Cerebellar cortex (tissue), 1 donor: ENCODE measurements at places on chromosomes 11 and 22.

GRCh38 chr11:93080146-93080759 lies 110.8 kb downstream of the MTNR1B start:
- no peak for DNase-seq

- no peak for DNase-seq
Observed at GRCh38 chr22:25908212-25908611, 166.2 kb downstream of the MYO18B start.

GRCh38 chr22:17672417-17672991 lies 33.9 kb downstream of the BCL2L13 start:
- DNase-seq: peak; percentile 97

- DNase-seq: no peak
Observed at GRCh38 chr11:85746670-85747069, 60.7 kb upstream of the CCDC89 start.

DNA sequence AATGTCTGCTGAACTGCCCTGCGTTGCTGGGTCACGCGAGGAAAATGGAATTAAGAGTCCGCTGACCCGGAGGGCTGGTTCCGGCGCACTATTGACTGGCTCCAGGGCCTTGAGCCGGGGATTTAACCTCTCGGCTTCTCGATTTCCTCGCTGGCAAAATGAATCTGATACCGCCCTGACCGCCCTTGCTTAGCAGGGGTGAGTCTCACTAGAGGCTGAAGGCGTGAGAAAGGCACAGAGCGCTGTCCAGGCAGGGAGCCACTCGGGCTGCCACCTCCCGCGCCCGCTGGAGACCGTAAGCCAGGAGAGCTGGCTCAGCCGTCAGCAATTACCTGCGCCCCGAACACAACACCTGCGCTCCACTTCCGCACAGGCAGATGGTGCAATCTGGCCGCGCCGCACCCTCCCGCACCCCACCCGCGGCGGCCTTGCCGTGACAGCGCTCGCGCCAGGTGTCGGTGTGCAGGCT lies 65.6 kb downstream of the BUD13 start:
- DNase-seq: peak; percentile 71

GRCh38 chr11:12724301-12725054 lies 50.3 kb downstream of the TEAD1 start:
- DNase-seq: no peak

DNA sequence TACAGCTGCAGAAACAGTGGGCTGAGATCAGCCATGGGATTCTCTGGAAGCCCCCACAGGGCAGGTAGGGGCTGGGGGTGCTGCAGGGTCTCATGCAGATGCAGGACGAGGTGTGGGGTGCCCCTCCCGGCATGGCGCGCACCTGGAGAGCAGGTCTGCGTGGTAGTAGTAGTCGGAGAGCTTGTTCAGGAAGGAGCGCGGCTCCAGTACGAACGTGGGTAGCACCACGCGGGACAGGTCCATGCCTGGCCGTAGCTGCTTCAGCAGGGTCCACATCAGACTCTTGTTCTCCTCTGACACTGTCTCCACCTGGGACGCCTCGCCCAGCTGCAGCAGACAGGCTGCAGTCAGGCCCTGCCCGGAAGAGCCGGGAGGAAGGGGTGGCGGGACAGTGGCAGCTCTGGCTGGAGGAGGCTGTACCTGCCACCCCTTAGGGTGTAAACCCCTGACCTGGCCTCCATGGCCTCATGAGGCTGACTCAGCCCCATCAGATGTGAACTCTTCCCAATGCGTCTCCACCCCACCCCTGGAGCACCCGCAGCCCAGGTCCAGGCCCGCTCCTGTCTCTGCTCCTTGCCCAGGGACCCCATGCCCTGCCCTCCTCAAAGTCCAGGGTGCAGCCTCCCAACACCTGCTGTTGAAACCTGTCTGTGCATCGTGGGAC lies 47.0 kb upstream of the CARS1 start:
- DNase-seq: no peak

GRCh38 chr11:60955571-60955970 lies 3.6 kb upstream of the SLC15A3 start:
- DNase-seq: no peak

DNA sequence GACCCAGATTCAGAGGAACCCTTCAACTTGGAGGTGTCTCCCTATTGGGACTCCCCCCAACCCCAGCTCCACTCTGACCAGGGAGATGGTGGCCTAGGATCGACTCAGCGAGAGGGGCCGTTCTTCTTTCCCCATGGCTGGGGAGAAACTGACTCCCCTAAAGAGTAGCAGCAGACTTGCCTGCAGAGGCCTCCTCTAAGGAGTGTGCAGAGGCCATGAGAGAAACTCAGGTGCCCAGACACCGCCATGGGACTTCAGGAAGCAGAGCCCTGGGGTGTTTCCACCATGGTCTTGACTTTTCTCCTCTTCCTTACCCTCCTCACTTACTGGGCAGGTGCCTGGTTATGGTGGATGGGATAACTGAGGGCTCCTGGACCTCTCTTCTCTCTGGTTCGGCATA lies 2.6 kb upstream of the TOP3B start:
- no peak for DNase-seq

DNA sequence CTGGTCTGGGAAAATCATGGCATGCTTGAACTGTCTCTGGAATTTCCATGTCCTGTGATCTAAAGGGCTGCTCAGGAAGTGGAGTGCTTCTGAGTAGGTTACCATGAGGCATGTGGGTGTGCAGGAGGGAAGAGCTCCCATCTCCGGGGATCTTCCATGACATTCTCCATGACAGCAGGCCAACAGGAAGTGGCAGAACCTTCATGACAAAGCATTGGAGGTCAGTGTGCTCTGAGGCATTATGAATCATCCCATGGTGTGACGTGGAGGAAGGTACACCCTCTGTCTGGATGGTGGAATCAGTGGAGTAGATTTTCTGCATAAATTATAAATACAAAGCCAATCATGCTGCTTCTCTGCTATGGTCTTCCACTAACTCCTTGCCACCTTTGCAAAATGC lies 139.6 kb upstream of the E2F8 start:
- DNase-seq: no peak

DNA sequence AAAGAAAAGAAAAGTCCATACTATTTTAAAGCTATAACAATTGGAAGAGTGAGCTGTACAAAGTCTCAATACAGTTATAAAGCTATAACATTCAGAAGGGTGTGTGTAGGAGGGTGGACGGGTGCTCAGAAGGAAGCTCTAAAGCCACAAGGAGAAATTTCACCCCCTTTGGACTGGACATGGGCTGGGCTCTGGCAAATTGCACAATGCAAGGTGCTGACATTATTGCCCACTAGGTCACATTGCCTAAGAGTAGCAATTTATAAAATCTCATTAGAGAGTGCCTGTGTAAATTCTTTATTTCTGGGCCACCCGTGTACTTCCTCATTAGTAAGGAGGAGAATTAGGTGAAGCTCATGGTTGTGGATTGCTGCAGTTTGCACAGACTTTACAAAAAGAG lies 5.7 kb upstream of the APOBEC3A start:
- no peak for DNase-seq

DNA sequence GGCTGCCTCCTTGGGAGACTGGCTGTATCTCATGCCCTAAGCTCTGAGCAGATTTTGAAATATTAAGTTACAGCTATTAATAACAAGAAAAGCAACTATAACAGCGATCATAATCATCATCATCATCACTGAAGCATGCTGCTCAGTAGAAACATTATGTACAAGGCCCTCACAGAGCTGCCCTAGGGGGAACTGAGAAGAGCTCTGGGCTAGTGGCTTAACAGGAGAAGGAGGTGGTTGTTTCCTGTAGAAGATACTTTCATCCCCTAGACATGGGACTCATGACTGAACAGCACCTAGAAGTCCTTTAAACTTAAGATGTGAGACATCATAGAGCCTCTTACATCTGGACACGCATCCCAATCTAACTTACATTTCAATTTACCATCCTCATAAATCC lies 332.8 kb upstream of the PLET1 start:
- DNase-seq: no peak

DNA sequence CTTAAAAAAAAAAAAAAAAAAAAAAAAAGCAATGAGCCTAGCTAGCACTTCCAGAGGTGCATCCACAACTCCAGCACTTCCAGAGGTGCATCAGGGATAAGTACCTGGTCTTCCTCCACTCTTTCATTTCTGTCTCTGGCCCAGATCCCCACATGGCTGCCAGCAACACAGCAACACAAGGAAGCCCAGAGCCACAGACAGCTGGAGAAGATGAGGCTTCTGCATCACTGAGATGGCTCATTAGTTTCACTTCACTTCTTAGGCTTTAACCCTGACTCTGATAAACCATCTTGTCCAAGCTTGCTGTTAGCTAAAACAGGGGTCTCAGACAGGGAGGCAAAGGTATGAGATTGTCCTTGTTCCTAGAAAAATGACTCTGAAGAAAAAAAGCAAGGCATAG lies 35.6 kb downstream of the PC start:
- no peak for DNase-seq

DNA sequence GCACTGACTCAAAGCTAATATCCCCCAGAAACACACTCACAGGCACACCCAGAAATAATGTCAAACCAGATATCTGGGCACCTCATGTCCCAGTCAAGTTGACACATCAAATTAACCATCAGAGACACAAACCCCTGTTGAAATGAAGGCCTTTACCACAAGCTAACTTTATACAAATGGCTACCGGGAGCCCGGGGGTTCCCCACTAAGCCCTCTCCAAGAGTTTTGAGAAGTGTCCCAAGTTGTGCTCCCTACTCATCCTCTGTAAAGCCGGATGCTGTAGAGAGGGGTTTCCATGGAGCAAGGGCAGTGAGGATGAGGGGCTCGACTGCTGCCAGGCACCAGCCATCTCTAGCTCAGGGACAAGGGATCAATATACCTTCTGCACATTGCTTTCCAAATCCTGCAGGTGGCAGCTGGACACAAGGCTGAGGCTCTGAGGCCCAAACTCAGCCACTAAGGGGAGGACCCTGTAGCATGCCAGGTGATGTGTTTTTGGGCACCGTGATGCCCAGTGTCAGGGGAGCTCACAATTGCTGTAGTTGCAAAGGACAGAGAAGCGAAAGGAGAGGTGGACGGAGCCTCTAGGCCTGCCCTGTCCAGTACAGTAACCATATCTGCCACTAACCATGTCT lies 145.7 kb downstream of the TTC17 start:
- peak; percentile 66 for DNase-seq

GRCh38 chr22:24054356-24054755 lies 43.3 kb downstream of the CABIN1 start:
- DNase-seq: no peak

DNA sequence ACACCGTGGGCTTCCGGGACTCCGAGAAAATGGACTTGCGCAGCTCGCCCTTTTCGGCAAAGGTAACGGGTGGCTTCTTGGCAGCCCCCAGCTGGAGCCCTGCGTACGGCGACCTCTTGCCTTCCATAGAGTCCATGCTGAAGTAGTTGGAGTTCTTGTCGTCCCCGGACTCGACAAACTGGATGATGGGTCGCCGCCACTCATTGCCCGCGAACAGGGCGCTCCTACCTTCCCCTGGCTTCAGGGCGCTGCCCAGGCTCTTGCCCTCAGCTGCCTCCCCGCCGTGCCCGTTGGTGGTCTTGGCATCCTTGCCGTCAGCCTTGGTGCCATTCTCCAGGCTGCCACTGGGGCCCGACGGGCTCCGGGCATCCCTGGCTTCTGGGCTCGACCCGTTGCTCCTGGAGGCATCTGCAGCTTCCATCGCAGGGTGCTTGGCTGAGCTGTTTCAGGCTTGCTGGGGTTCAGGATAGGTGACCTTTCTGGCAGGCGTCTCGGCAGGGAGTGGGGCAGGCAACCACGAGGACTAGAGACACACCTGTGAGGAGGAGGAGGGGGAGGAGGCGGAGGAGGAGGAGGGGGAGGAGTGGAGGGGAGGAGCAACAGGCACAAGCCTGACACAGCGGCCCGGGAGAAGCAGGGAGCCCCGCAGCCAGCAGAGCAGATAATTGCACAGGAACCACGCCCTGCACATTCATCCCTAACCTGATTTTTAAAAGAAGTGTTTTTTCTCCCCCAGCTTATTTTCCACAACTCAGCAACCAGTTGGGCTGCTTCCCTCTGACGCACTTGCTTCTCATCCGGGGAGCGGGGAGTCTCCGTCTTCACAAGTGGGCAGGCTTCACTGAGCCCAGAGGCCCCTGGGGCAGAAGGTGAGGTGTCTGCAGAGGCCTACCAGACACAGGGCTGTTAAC lies at the start of gene TRIM29:
TRIM29 (minus strand) TSS at position 503 of the 911 bp plus-strand sequence; CDS start at position 421, 82 bp downstream.
- DNase-seq: no peak

DNA sequence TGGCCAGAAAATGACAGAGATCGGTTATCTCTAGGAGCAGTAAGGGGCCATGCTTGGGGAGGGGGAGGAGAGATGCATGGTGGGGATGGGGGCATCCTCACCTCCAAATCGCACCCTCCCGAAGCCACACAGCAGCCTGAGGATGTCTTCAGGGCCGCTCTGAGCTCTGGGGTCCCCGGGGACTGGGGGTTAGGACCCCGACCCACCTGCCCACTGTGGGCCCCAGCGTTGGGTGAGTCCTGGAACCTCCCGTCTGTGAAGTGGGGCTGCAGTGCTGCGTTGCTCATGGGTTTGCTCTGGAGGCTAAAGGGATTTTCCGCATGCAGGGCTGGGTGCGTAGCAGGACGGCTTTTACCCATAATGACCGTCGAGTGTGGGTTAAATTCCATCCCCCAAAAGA lies 1046.3 kb downstream of the BRD1 start:
- DNase-seq: no peak

GRCh38 chr11:45961751-45962240 lies 39.3 kb downstream of the LARGE2 start:
- no peak for DNase-seq

DNA sequence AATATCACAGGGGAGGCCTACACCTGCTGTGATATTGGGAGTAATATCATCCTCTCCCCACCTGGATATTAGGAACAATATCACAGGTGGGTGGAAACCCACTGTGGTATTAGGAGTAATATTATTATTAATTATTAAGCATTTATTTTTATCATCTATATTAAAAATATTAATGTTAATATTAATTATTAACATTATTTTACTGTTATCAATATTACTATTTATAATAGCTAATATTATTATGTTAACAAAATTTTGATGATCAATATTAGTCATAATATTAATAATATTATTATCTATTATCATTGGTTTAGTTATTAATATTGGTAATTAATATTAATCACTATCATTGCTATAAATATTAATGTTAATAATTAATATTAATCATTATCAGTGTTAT lies 161.1 kb upstream of the API5 start:
- DNase-seq: no peak

DNA sequence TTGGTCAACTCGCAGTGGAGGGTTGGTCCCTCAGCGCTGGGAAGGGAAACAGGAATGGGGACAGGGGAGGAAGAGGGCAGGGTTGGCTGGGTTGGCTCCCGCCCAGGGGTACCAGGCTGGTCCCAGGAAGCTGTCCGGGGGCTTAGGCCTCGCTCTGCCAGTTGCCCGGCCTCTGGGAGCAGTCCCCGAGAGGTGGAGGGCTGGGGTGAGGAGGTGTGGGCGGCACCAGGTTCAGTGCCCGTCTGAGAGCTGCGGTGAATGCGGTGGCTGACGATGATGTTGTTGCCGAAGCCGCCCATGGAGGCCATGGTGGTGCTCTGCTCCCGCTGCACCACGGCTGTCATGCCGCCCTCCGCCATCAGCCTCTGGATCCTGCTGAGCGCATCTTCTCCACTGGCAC lies 6.0 kb upstream of the CHRM4 start:
- no peak for DNase-seq
